T-helper 17 cell (primary cell): ENCODE measurements at places on chromosomes 6 and 20.

- DNase-seq = no peak
Observed at GRCh38 chr20:36352843-36353553, 46.9 kb downstream of the DLGAP4 start.

- DNase-seq = no peak
Observed at GRCh38 chr6:150753371-150754064, 112.0 kb upstream of the MTHFD1L start.

DNA sequence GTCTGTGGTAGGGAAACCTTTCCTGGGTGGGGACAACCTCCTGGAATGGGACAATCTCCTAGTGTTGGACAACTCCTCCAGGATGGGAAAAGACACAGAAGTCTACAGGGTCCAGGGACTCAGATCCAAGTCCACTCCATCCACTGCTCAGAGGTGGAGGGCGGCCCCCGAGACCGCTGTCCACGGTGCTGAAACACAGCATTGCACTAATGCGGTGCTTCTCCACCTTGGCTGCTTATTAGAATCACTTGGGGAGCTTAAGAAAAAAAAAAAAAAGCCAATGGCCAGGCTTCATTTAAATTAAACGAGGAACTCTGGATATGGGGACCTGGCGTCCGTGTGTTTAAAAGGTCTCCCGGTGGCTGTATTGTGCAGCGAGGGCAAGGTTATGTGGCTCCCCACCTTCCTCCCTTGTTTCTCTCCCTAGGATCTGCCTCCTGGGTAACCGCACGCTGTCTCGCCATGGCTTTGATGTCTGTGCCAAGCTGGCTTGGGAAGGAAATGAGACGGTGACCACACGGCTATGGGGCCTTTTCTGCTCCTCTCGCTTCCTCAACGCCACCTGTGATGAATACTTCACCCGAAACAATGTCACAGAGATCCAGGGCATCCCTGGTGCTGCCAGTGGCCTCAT, 12.0 kb downstream of the SLC12A5 start:
- peak; percentile 38 for DNase-seq

DNA sequence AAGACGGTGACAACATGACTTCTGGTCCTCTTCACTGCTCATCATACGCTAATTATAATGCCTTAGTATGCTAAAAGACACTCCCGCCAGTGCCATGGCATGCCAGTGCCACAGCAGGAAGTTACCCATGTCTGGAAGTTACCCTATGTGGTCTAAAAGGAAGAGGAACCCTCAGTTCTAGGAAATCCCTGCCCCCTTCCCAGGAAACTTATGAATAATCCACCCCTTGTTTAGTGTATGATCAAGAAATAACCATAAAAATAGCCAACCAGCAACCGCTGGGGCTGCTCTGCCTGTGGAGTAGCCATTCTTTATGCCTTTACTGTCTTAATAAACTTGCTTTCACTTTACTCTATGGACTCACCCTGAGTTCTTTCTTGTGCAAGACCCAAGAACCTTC, 15.8 kb upstream of the SERPINB9 start:
- DNase-seq = no peak

DNA sequence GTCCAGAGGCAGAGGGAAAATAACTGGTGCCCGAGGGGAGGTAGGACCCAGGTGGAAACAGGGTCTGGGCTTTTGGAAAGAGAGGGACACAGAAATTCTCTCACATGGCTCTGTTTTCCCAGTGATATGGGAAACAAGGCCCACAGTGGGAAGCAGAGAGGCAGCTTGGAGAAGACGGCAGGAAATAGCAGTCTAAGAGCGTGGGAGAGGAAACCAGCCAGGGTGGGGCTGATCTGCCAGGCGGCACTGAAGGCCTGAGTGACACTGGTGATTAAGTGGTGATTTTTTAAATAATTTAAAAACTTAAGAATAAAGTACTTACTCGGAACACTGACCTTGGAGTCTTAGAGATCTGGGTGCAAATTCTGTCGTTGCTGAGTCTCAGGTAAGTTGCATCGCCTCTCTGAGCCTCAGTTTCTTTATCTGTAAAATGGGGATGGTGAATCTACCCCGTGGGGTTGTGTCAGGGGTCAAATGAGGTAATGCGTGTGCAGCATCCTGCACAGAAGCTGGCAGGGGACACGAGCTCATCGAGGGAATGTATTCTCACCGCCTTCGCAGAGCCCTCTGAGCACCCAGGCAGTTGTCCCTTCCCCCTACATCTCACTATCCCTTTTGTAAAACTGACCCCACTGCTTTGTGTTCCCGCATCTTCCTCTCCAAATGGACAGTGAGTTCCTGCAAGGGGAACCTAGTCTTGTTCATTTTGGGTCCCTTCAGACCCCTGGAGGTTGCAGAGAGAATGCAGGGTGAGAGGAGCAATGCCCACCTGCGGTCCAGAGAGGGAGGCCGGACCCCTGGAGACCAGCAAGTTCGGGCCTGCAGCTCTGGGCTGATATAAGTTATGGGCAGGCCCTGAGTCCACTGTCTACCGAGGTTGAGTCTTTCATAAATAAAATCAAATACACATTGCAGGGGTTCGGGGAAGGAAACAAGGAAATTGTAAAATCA, 228.6 kb upstream of the PMEPA1 start:
- no peak for DNase-seq

GRCh38 chr6:140988780-140989179, 1143.9 kb upstream of the GJE1 start:
- no peak for DNase-seq

DNA sequence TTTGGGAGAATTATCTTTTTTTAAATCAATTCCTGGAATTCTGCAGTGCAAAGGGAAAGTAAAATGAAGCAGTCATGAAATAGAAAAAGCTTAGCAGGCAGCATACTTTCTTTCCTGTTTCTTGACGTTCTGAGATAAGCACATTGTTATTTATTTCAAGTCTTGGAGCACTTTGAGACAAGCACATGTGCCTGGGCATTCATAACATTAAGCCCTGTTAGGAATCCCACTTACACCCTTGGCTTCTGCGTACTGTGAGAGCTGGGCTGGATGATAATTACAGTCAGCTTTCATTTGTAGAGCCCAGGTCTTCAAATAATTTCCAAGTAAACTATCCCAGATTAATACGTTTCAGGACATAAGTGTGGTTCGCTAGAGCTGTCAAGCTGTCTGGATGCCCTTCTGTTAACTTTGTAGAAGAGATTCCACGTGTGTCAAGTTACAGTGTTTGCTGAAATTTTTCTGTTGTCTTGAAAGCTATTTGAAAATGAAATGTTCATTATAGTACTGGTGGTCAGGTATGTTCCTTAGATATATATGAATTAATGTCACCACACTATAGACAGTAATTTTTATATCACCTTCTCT, 8.9 kb downstream of the FARS2 start:
- DNase-seq = no peak

- no peak for DNase-seq
Observed at GRCh38 chr6:16409531-16410441, 171.4 kb downstream of the GMPR start.

- DNase-seq = no peak
Observed at GRCh38 chr20:56829788-56830385, 200.8 kb downstream of the TFAP2C start.

GRCh38 chr20:20621195-20621594, 91.2 kb downstream of the RALGAPA2 start:
- DNase-seq = no peak

- DNase-seq = no peak
Observed at GRCh38 chr6:136250686-136251008, 536 bp upstream of the MTFR2 start.

GRCh38 chr6:154928325-154928922, 66.7 kb upstream of the TIAM2 start:
- DNase-seq = peak; percentile 13

DNA sequence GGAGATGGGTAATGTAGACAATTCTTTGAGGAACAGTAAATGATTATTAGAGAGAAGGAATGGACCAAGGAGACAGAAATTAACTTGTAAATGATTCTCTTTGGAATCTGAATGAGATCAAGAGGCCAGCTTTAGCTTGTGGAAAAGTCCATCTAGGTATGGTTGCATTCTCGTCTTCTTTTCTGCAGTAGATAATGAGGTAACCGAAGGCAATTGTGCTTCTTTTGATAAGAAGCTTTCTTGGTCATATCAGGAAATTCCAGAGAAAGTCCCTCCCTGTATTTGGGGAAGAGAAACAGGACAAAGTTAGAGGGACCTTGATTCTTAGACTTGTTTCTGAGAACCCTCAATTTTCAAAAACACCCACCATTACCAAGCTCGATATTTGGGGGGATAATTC, 109.1 kb upstream of the PRSS16 start:
- no peak for DNase-seq

DNA sequence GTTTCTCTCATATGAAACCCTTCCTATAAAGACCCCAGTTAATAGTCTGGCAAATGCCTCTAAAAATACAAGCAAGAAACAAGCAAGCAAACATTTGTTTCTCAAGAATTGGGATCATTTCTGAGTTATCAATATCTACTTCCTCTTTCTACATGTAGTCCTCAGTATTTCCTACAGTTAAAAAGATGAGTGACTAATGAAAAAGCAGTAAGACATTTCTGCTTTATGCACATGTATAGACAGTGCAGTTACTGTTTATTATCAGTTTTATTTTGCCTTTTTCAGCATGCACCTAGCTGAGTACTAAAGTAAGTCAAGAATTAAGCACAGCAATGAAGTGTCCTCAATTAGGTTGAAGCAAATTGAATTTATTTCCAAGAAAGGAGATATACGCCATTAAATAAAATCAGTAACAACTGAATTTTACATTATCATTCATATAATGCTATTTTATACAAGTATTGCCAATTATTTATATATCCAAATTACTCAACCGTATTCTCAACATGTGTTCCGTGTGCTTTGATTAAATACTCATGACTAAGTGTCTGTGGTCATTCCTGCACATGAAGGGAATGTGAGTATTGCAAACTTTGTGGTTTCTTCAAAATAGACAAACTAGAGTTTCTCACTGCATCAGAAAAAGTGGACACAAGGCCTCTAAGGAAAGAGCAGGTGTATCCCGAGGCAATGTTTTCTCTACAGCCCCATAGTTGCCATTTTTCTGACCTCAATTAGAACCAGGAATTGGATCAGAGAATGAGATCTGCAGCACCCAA, 159.3 kb upstream of the MARCKS start:
- DNase-seq = no peak

- no peak for DNase-seq
Observed at GRCh38 chr6:5930143-5930770, 76.5 kb downstream of the NRN1 start.

DNA sequence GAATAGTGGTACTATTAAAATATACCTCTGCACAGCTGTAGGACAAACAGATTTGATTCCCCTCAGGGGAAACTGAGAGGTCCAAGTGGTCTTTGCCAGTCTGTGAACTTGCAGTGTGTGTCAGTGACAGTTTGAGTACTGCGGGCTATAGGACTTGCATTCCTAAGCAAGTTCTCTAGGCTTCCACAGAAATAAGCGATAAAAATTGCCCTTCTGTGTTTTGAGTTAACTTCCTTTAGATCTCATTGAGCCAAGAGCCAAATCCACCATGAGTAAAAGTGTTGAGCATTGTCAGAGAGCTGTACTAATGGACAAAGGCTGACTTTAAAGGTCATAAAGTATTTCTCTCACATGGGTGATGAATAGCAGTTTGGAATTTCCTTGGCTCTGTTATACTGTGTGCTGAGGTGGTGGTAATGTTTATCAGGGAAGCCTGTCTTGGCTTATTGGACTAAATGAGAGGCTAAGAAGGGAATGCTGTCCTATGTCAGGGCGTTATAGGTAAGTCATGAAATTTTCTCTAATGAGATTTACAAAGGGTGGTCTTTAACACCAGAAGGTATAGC, 122.6 kb upstream of the MAP3K7 start:
- DNase-seq = no peak

DNA sequence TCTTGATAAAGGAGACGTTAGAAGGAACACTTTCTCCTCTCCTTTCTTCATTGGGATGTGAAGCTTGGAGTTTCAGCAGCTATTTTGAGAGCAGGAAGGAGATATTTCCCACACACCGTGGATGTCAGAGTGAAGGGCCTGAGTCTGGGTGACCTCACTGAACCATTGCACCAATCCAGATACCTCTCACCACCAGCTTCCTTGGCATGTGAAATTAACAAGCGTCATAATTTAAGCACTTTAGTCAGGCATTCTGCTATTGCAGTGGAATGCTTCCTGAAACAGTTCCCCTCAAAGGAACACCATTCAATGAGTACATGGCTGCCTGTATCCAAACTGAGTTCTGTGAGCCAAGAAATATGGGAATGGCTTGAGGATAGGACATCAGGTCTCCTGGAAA, 83.7 kb downstream of the CHMP4B start:
- no peak for DNase-seq

DNA sequence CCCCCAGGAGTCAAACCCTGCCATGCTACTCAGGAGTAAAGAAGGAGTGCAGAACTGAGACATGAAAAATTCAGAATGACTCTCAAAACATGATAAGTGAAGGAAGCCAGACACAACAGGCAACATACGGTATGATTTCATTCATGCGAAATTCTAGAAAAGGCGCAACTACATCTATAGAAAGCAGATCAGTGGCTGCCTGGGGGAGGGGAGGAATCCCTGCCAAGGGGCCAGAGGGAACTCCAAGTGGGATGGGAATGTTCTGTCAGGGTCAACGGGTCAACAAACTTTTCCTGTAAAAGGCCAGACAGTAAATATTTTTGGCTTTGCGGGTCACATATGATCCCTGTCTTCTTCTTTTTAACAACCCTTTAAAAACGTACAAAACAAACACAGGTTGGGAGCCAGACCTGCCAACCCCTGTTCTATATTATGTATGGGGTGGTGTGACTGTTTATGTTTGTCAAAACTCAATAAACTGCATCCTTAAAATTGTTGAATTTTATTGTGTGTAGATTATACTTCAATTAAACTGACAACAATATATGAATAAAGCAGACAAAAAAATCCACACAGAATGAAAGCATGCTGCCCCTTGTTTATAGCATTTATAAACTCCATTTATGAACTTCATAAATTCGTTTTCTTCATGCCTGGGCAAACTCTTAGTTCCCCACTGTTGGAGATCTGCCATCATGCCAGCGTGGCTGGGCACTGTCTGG, 56.6 kb upstream of the TRAF3IP2 start:
- no peak for DNase-seq

DNA sequence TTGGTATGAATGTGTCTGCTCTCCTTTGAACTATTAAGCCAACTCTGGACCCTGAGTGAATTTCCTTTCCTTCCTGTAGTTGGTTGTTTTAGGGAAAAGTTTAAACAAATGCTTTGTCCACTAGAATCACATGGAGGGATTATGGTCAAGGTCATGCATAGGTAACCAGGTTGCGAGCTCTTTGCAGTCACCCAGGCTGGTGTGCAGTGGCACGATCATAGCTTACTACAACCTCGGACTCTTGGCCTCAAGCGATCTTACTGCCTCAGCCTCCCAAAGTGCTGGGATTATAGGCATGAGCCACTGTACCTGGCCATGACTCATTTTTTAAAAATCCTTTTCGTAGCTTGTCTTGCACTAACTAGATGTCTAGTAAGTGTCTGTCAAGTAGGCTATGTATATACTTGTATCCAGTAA, 88.0 kb upstream of the SOX4 start:
- no peak for DNase-seq

GRCh38 chr20:64184795-64185194, 20.5 kb downstream of the MYT1 start:
- DNase-seq = no peak
